RPMI8226 (cell line): ENCODE measurements at places on chromosomes 4 and X.
A peak's percentile ranks its signal among the peaks of the same experiment; 100 is the strongest.

DNA sequence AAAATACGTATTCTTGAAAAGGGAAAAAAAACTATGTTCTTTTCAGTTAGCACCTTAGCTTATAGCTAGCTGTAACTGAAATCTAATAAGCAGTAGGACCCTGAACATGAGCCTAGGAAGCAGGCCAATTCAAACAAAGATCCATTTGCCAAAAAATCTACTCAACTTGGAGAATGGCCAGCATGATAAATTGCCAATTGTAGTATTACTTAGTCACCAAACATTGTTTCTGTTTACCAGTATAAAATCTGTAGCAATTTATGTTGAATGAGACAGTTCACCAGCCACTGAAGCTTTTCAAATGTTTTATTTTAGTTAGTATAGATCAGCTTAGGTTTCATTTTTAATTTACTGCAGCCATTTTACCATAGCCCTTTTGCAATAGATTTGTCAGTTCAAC is 323.6 kb upstream of the DIPK2B start:
- no peak for DNase-seq

DNA sequence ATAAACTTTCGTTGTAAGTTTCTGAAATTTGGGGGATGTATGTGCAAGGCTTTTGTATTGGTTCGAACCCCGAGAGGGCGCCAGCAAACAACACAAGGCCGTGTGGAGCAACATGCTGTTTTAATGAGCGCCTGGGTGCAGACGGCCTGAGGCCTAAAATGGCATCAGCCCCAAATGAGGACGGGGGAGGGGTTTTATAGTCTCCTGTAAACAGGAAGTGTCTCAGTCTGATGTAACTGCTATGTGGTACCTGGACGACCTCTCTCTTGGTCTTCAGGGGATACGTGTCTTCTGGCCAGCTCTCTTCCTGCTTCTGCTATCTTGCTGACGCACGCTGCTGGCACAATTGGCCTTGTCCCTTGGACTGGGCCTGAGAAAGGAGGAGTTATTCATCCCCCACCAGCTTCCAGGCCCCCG is 1348.0 kb downstream of the ADGRL3 start:
- DNase-seq: peak; percentile 55

- no peak for DNase-seq
Measured at GRCh38 chr4:118762730-118763477, 73.0 kb downstream of the SEC24D start.

GRCh38 chrX:35439692-35440091 is 358.4 kb upstream of the MAGEB16 start:
- DNase-seq: no peak

DNA sequence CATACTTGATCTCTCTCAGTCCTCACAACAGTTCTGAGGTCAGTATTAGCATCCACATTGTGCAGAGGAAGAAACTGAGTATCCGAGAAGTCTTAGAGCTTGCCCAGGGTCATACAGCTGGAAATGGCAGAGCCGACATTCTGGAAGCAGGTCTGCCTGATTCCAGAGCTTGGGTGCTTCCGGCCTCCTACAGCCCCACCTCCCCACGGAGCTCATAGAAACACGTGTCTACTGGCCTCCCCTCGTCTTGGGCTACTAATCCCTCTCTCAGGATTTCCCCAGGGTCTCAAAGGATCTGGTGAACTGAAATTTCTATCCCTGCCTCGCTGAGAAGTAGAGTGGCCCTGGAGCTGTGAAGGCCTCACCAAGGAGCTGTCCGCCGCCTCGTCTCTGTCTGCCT is 12.0 kb upstream of the KDM5C start:
- DNase-seq: no peak

DNA sequence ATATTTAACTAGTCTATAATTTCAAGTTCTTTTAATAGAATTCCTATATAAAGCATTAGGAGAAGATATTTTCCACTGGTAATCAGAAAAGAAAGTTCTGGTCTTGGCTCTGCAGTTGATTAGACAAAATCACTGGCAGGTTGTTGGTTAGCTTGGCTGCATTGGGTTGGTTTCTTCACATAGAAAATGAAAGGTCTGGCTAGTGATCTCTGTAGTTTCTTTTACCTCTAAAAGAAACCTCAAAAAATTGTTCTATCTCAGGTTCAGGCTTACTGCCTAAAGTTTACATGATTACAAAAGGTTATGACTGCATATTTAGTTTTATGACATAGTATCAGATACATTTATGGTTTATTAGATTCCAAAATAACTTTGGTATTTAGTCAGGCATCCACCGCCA is 95.8 kb upstream of the NAP1L5 start:
- no peak for DNase-seq

- no peak for DNase-seq
Measured at GRCh38 chr4:98248934-98249333, 12.2 kb upstream of the RAP1GDS1 start.

DNA sequence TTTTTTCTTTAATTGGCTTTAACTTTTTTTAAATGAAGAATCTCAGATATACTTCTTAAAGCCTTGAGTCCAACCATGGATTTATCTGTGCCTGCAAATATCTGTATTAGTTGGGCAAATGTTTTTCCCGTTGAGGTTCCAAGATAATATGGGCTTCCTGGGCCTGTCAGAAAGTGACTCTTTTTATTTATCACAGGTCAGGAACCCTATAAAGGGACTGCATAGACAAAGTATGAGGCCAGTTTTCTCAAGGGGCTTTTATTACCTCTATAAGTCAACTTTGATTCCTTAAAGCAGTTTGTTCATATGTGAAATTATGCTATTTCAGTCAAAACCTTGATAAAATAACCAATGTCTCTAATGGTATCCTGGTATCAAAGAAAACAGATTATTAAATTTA is 80.2 kb upstream of the BMP2K start:
- DNase-seq: no peak

DNA sequence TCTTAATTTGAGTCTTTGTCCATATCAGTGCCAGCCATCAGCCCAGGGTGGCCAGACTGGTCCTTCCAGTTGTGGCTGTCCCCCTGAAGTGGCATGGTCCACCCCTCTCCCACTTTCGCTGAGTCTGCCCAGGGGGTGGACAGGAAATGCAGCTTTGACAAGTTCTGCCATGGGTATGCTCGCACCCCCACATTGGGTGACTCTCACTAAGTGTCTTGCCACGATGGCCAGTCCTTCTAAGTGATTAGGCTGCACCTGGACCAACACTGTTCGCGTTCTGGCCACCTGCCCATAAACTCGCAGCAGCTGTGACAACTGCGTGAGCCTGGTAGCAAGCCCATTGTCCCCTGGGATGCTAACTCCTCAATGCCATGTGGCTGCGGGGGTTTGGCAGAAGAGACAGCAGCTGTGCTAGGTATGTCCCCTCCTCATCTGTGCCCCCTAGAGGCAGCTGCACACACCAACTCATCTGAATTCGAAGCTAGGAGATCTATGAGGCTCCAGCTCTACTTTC is 10.0 kb upstream of the LNX1 start:
- peak; percentile 40 for DNase-seq

DNA sequence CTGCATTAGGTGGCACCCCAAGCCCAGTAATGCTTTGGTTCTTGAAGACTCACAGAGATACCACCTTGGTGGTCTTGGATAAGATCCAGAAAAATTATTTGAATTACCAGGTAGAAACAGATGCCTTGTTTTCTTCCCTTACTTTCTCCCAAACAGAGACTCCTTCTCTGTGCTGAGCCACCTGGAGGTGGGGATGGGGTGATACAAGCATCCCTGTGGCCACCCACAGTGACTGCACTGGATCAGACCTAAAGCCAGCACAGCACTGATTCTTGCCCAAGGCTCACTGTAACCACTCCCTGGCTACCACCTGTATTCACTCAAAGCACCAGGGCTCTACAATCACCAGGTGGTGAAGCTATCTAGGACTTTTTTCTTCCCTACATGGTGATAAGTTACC is 156.8 kb downstream of the TEX13A start:
- DNase-seq: no peak

DNA sequence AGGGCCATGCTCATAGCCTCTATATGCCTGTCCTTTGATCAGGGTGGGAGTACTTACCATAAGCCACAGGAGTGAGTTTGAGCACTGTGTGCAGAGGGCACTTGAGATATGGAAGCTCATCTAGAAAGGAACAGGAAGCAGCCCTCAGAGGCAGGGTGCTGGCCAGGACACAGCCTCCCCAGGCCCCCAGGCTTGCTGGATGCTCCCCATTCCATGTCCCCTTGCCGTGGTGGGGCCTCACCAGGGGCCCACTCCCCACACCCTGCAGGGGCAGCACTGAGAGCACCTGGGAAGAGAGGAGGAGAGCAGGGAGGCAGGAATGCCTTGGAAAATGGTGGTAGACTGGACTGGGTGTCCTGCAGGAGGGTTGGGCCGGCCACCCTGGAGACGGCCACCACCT is 14.3 kb downstream of the TRO start:
- no peak for DNase-seq

DNA sequence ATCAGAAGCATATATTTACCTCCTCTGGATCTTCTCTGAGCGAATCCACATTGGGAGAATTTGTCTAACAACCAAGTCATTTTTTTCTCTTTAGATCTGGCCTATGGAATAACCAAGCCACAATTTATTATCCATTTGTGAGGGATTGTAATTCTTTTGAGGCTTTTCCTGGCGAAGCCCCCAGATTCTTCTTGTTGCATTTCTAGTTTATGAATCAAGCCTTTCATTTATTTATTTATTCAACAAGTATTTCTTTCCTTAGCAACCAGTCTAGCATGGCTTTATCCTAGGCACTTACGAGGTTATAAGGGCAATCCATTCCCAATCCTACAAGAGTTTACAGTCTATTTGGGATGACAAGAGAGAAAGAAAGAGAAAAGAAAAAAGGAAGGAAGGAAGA is 18.4 kb upstream of the FNIP2 start:
- no peak for DNase-seq

GRCh38 chr4:71212216-71212615 is 126.6 kb upstream of the SLC4A4 start:
- no peak for DNase-seq

GRCh38 chr4:20462426-20463175 is 210.9 kb downstream of the SLIT2 start:
- DNase-seq: no peak

- DNase-seq: no peak
Measured at GRCh38 chrX:44733931-44734330, 109.9 kb upstream of the DUSP21 start.

DNA sequence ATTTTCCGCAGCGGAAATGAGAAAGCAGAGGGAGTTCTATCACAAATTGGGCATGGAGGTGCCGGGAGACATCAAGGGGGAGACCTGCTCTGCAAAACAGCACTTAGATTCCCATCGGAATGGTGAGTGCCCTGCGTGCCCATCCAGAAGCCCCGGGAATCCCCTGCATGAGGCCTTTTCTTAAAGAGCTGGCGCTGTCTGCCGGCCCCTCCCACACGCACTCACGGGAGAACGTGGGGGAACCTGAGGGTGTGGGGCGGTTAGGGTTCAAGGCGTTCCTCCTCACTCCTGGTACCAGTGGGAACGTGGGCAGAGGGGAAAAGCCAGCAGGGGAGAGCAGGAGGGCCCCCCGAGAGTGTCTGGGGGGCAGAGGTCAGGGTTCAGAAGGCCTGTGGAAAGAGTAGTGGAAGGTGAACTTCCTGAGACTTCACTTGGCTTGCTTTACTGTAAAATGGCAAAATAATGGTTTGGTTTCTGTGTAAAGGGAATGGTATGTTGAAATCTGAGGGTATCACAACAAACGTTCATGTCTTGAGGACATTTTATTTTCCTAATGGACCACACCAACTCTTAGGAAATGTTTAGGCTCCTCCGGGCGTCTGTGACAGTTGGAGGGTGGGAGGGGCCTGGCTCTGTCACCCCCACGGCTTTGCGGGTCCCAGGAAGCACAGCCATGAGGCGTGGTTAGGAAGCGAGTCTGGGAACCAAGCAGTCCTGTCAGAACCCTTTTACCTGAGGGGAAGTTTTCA is 38.0 kb downstream of the PCGF3 start:
- DNase-seq: no peak

GRCh38 chr4:138090150-138090917 is 151.8 kb downstream of the SLC7A11 start:
- DNase-seq: peak; percentile 56

DNA sequence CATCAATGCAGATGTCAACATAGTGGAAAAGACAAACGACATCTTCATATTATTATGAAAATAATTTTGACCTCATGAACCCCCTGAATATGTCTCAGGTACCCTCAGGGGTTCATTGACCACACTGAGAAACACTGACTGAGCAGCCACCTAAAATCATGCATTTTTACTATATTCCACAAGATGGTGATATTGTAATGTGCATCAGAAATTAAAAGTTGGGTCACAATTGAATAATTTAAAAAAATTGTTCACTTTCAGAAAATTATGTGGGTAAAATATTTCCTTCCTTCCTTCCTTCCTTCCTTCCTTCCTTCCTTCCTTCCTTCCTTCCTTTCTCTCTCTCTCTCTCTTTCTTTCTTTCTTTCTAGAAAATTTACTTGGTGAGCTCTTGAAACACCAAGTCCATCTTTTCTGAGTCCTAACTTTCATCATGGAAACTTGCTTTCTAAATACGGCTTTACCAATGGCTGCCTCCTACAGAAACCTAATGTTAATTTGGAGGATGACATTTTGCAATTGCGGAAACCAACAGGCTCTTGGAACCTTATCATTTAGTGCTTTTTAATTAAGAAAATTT is 103.6 kb downstream of the RTL3 start:
- DNase-seq: no peak

GRCh38 chr4:120004054-120004453 is 62.6 kb downstream of the MAD2L1 start:
- no peak for DNase-seq

DNA sequence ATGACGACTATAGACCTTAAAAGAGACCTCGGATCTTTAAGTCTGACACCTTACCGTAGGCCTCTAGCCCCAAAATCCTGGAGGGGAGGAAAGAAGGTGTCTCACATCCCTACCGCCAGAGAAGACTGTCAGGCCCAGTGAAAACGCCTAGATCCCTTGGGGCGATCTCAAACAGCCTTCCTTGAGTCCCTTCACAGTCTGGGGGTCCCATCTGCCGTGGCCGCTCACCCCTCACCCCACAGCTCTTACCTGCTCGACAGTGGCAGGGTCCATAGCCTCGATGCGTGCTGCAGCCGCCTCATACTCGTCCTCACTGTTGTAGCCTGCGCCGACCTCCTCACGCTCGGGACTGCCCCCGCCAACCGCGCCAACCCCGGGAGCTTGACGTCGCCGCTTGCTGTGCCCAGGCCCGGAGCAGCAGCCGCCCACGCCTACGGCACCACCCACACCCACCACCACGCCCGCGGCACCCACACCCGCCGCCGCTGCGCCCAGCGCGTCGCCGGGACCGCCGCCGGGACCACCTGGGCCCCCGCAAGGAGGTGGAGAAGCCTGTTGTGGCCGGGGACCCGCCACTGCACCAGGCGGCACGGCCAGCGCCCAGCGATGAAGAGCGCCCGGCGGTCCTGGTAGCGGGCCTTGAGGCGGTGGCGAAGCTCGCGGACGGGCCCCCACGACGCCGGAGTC is 536 bp downstream of the OTUD5 start:
- DNase-seq: peak; percentile 16

DNA sequence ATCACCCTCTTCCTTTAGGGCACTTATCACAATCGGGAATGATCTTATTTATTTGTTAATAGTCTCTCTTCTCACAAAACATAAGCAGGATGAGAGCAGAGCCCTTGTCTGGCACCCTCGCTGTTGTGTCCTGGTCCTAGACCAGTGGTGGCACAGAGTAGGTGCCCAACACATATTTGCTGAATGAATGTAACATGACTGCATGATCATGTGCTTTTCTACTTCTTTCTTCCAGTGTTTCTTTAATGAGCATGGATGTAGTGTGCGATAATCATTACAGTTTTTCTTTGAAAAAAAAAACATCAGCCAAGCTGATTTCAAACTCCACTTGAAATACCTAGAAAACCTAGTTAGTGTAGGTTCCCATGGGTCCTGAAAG is 164.1 kb downstream of the CHIC2 start:
- no peak for DNase-seq
